Neural crest cell (in vitro differentiated cells): ENCODE measurements at places on chromosomes 1 and 21.

DNA sequence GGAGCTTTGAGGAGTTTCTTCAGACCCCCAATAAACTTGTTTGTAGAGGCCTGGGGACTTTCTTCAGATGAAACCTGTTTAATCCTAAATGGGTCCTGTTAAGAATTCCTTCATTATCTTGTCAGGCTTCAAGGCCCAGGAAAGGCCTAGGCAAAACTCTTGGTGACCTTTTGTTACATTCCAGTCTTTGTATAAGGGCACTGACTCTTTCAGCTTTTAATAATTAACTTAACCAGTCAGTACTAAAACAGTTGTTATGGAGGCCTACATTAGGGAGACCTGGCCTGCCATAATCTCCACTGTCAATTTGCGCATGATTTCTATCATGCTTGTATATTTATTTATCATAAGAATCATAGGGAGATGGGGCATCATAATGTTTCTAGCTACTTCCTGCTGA is 110.2 kb downstream of the FCRL5 start:
- no peak overlapping the region for H3K4me3 ChIP-seq
- H3K36me3 ChIP-seq = no peaks in the 10 kb centered on the region
- H3K27ac ChIP-seq = peak overlapping the region; percentile 43
- DNase-seq = no peak
- no peaks in the 10 kb centered on the region for H3K27me3 ChIP-seq

- H3K27ac ChIP-seq = no peak overlapping the region
- H3K4me3 ChIP-seq = no peak overlapping the region
- DNase-seq = no peak
- no peaks in the 10 kb centered on the region for H3K27me3 ChIP-seq
- no peaks in the 10 kb centered on the region for H3K36me3 ChIP-seq
Measured at GRCh38 chr1:209421186-209421585, 162.3 kb upstream of the CAMK1G start.

- no peak overlapping the region for H3K4me3 ChIP-seq
- H3K36me3 ChIP-seq = no peaks in the 10 kb centered on the region
- no peak for DNase-seq
- H3K27ac ChIP-seq = no peak overlapping the region
Measured at GRCh38 chr1:156632355-156632754, 9.6 kb upstream of the BCAN start.

DNA sequence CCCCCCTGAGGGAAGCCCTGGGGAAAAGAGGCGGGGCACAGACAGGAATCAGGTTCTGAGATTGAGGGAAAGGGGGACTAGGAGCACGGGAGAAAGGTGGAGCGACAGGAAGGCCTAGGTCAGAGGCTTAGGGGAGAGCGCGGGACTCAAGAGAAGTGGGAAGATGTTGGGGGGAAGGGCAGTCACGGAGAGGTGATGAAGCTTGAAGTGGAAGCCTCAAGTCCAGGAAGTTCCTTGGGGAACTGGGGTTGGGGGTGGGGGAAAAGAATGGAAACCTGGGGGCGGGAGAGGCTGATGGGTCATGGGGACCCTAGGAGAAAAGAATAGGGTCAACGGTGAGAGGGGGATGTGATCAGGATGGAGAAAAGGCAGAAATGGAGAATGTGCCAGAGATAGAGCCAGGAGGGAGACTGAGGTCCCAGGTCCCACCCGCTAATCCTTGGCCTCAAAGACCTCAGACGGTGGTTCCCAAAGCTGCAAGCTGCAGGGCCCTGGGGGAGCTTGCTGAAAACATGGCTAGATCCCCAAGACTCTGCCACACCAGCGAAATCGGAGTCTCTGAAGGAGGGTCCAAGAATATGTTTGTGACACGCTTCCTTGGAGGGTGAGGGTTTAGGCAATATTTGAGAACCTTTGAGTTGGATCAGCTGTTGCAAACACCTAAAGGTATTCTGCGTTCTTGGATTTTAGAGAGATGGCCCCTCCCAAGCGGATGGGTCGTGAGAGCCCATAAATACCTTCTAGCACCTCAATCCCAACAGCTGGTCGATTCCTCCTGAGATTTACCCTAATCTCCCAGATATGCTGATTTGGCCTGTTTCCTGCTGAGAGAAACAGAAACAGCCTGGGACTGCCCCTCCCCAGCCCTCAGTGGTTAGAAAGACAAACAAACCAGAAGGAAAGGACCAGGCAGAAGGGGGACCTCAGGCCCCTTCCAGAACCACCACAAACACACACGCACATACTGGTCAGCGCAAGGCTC is 3.6 kb downstream of the C1orf232 start:
- H3K4me3 ChIP-seq = peak overlapping the region; percentile 71
- H3K27ac ChIP-seq = peak overlapping the region; percentile 62

DNA sequence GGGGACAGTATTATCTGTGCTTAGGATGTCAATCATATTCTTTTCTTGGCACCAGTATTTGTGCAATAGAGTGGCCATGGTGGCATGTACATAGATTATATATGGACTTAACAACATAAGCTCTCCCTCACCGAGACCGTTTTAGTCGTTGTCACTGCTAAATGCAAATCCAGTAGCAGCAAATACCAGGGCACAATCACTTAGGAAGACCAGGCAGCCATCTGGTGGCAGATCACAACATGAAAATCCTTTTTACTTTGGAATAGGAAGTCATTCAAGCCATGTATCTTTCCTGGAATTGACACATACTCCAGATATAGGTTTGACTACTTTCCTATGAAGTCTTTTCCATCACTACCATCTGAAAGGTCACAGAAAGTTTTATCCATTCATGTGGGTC is 53.2 kb upstream of the C1orf87 start:
- DNase-seq = no peak
- H3K36me3 ChIP-seq = no peaks in the 10 kb centered on the region
- no peaks in the 10 kb centered on the region for H3K27me3 ChIP-seq

- H3K4me1 ChIP-seq = no peaks in the 10 kb centered on the region
- H3K27ac ChIP-seq = no peak overlapping the region
- no peak overlapping the region for H3K4me3 ChIP-seq
- H3K27me3 ChIP-seq = peaks cover 13% of the 10 kb centered on the region
- no peaks in the 10 kb centered on the region for H3K36me3 ChIP-seq
Measured at GRCh38 chr1:160710517-160711252, 937 bp downstream of the CD48 start.

- H3K4me3 ChIP-seq = no peak overlapping the region
- H3K36me3 ChIP-seq = no peaks in the 10 kb centered on the region
- H3K4me1 ChIP-seq = peaks cover 5% of the 10 kb centered on the region
- no peaks in the 10 kb centered on the region for H3K27me3 ChIP-seq
- no peak for DNase-seq
Measured at GRCh38 chr1:242086093-242086492, 87.2 kb upstream of the MAP1LC3C start.

DNA sequence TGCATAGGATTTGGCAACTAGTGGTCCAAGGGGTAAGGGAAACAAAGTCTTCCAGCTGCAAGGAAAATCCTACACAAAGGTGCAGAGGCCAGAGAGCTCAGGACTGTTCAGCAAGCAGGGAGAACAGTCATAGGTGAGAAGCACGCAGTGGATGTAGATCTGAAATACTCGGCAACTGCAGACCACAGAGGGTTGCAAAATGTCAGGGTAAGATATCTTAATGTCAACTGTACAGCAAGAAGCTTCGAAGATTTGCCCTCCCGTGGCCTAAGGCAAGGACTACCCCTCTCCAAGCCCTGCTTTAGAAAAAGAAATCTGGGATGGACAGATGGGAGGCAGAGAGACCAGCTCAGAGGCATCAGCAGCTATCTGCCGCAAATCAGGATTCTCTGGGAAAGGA is 153.4 kb upstream of the IRF2BP2 start:
- no peak overlapping the region for H3K4me3 ChIP-seq
- no peak for DNase-seq
- H3K27me3 ChIP-seq = no peaks in the 10 kb centered on the region
- H3K36me3 ChIP-seq = no peaks in the 10 kb centered on the region
- H3K4me1 ChIP-seq = peaks cover 26% of the 10 kb centered on the region

GRCh38 chr1:244460197-244460596 is 876 bp upstream of the CATSPERE start:
- H3K4me3 ChIP-seq = peak overlapping the region; percentile 52
- no peak for DNase-seq
- H3K4me1 ChIP-seq = peaks cover 5% of the 10 kb centered on the region
- H3K27ac ChIP-seq = no peak overlapping the region

- DNase-seq = no peak
- H3K27ac ChIP-seq = peak overlapping the region; percentile 74
- peaks cover 52% of the 10 kb centered on the region for H3K4me1 ChIP-seq
- peaks cover 29% of the 10 kb centered on the region for H3K36me3 ChIP-seq
- H3K27me3 ChIP-seq = no peaks in the 10 kb centered on the region
Measured at GRCh38 chr1:145995148-145995881, 1.1 kb downstream of the TXNIP start.

DNA sequence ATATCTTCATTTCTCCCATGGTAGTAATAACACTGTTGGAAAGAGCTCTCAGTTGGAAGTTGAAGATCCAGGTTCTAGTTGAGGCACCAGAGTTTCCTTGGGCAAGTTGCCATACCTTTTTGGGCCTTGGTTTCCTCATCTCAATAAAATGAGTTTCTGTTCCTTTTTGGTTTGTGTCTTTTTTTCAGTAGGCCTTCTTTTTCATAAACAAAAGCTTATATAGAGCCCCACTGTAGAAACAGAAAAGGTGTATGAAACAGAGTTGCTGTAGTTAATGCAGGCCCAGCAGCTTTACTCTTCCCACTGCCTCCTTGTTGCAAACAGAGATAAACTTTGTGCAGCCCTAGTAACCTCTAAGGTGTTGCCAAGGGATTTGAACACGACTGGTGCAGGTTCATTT is 41.7 kb downstream of the WNT4 start:
- peaks cover 4% of the 10 kb centered on the region for H3K4me1 ChIP-seq
- H3K27ac ChIP-seq = no peak overlapping the region
- DNase-seq = no peak
- H3K27me3 ChIP-seq = no peaks in the 10 kb centered on the region
- H3K36me3 ChIP-seq = peaks cover 5% of the 10 kb centered on the region

DNA sequence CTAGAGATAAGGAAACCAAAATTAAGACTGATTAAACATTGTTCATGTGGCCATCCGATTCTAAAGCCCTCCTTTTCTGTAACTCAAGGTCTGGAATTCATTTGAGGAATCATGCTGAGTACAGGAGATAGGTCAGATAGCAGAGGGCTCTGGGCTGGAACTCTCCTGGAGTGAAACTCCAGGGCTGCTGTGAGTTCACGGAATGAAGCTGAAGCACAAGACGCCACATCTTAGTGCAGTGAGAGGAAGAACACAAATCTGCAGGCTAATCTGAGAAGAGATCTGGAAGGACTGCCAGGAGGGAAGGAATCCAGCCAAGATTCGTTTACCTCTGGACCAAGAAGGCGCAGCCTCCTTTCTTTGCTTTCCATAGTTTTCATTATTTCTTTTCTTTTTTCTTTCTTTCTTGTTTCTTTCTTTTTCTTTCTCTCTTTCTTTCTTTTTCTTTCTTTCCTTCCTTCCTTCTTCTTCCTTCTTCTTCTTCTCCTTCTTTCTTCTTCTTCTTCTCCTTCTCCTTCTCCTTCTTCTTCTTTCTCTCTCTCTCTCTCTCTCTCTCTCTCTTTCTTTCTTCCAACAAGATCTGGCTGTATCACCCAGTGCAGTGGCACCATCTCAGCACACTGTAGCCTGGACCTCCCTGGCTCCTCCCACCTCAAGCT is 74.8 kb upstream of the ATP1B1 start:
- H3K36me3 ChIP-seq = no peaks in the 10 kb centered on the region
- no peak for DNase-seq
- H3K4me1 ChIP-seq = no peaks in the 10 kb centered on the region
- peak overlapping the region; percentile 38 for H3K27ac ChIP-seq
- no peak overlapping the region for H3K4me3 ChIP-seq
- H3K27me3 ChIP-seq = no peaks in the 10 kb centered on the region

DNA sequence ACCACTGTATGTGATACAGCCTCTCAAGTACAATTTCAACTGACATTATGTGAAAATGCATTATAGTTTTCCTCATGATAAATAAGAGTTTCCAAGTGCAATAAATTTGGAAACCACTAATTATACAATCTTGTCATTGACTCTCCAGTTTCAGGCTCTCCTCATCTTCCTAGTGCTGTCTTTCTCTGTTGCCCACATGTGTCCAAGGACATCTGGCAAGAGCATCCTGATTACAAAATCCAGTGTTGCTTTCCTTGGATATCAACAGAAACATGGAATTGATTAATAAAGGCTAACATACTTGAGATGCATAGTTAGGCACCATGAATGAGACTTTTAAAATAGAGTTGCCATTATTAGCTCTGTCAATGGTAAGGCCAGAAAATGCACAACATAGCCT is 15.6 kb upstream of the MAP10 start:
- H3K27ac ChIP-seq = no peak overlapping the region
- no peaks in the 10 kb centered on the region for H3K36me3 ChIP-seq
- peaks cover 5% of the 10 kb centered on the region for H3K4me1 ChIP-seq
- H3K4me3 ChIP-seq = no peak overlapping the region

- H3K27ac ChIP-seq = no peak overlapping the region
- H3K4me3 ChIP-seq = peak overlapping the region; percentile 72
Measured at GRCh38 chr21:44927587-44928461, 7.1 kb upstream of the ITGB2 start.

- H3K4me1 ChIP-seq = peaks cover 13% of the 10 kb centered on the region
- H3K4me3 ChIP-seq = no peak overlapping the region
- H3K27ac ChIP-seq = no peak overlapping the region
Measured at GRCh38 chr1:169100208-169100607, 6.3 kb upstream of the ATP1B1 start.

GRCh38 chr1:88813471-88813870 is 77.9 kb downstream of the GTF2B start:
- H3K27me3 ChIP-seq = no peaks in the 10 kb centered on the region
- H3K27ac ChIP-seq = no peak overlapping the region
- H3K4me3 ChIP-seq = no peak overlapping the region
- no peak for DNase-seq
- peaks cover 19% of the 10 kb centered on the region for H3K36me3 ChIP-seq
- H3K4me1 ChIP-seq = no peaks in the 10 kb centered on the region

DNA sequence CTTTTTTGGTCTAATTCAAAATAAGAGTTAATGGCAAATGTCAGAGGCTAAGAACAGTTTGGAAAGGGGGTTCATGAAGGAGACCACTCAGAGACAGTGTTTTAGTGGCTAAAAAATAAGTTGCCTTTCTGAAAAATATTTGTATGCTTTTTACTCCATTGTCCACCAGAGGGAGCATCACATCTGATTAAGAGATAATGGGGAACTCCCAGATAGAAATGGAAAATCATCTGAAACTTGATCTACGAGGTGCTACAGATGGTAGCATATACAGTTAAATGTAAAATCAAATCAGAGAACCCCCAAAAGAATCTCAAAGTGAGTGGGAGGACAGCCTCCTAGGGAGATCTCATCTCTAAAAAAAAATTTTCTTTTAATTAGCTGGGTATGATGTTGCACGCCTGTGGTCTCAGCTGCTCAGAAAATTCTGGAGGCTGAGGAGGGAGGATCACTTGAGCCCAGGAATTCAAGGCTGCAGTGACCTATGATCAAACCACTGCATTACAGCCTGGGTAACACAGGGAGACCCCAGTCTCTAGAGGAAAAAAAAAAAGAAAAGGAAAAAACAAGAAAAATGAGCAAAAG is 9.7 kb downstream of the SMYD3 start:
- DNase-seq = no peak
- no peaks in the 10 kb centered on the region for H3K36me3 ChIP-seq
- H3K4me1 ChIP-seq = peaks cover 3% of the 10 kb centered on the region
- H3K27me3 ChIP-seq = no peaks in the 10 kb centered on the region
- no peak overlapping the region for H3K4me3 ChIP-seq
